ENCODE measurements at places on chromosomes 12 and 14.

DNA sequence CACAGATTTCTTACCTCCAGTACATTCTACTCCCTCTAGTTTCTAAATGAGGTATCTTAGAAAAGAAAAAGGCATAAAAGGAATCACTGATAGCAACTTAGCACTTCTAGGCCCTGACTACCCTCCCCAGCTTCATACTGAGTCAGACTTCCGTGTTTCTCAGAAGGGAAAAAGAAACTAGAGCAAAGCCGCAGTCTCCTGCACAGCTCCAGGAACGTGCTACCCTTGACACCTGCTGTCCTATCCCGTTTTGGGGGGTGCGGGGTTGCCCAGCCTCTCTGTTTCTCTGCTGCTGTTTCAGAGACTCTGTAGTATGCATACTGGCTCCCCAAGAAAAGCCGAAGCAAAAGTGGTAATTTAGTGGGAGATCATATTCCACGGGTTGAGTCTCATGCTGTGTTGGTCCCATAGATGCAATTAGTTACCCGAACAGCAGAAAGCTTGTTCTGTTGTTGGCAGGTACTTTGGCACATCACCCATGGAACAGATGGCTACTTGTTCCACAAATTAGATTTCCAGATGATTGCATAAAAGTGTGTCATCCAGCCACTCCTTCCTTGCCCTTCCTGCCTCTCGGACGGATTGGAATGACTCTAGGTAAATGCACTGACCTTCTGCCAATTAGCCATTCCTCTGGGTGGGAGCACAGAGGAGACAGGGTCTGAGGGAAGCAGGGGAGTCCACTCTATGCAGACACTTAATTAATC is 438.1 kb downstream of the FUT8 start:
- no peak for DNase-seq

GRCh38 chr14:98014851-98015615 is 1217.9 kb downstream of the VRK1 start:
- DNase-seq = no peak

- no peak for DNase-seq
These were observed 24.7 kb downstream of the TRAPPC6B start for GRCh38 chr14:39145266-39145966.

DNA sequence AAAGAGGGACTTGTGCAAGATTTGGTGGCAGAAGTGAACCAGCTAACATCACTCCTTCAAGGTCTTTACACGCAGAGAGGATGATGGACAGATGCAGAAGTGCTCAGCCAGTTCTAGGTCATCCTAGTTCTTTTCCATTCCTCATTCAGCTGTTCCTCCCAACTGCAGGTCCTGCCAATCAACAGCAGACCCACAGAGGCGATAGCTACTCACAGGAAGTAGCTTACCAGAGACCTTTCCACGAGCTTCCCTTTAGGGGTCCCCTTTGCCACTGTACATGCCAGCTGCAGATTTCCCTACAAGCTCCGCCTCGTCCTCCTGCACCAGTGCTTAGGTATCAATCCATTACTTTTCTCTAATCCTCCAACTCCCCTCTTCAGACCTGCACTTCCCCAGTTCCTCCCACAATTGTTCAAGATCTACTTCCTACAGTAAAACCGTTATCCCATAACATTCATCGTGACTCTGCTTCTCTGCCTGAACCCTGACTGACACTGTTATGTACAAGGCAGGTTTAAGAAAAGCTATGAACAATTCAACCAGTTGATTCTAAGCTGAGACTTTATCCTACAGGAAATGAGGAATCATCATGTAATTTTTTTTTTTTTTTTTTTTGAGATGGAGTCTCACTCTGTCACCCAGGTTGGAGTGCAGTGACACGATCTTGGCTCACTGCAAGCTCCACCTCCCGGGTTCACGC is 22.5 kb downstream of the RECQL start:
- DNase-seq = no peak

DNA sequence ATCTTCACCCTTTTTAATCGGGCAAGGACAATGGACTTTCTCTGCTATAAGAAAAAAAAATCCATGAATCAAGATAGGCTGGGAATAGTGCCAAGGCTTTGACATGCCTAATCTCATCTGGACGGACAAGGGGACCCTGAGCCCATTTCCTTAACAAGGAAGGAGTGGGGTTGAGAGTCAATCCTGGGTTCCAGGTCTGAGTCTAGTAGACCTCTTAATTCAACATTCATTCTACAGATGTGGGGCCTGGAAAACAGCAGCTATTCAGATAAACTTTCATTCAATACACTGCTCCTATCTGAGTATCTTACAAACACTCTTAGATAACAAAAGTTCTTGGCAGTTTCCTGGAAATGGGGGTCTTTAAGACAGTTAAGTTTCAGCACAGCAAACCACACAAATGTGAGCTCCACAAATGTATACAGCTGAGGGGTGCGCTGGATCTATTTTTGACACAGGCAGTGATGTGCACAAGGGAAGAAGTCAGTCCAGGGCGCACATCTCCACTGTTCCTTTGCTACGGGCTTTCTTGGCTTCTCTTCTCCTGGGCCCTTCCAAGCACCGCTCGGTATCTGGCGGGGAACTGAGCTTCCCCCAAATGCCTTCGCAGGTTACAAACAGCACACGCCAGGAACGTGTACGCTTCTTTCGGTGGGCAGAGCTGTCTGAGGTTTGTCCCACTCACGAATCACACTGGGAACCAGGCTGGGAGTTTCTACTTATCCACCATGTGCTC is 82.2 kb upstream of the GPR68 start:
- DNase-seq = no peak

DNA sequence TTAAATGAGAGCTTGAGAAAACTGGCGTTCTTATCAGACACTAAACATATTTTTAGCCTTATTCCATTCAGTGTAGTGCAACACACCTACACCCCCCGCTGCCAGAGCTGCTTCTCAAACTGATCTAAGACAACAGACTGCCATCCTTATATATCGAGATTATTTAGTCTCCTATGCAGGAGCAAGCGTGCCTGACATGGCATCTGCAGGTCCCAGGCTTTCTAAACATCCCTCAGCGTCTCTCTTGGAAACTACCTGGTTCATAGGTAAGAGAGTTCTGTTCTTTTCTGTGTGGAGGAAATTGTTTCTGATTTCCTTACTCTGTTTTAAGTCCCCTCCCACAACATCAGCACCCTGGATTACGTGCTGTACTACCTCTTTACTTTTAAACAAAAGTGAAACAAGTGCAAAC is 117.1 kb upstream of the PTPRB start:
- no peak for DNase-seq

DNA sequence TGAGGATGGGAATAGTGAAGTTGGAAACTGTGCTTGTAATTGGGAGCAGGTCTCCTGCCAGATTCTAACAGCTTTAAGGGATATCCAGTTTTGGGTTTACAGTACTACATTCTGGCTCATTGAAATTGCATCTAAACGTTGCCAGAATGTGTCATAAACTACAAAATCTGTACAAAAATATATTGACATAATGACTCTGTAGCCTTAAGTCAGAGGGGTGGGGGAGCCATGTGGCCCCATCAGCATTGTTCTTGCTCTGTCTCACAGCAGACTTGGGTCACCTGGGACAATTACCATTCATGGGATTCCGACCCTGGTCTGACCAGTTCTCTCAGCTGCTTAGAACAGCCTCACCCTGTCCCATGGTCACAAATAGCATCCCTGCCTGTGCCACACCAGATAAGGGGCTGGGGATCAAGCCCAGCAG is 43.3 kb upstream of the MED13L start:
- no peak for DNase-seq

- DNase-seq = no peak
These were observed 193.9 kb downstream of the FUT8 start for GRCh38 chr14:65606460-65606859.

GRCh38 chr12:115294453-115295133 is 610.6 kb upstream of the TBX3 start:
- no peak for DNase-seq

DNA sequence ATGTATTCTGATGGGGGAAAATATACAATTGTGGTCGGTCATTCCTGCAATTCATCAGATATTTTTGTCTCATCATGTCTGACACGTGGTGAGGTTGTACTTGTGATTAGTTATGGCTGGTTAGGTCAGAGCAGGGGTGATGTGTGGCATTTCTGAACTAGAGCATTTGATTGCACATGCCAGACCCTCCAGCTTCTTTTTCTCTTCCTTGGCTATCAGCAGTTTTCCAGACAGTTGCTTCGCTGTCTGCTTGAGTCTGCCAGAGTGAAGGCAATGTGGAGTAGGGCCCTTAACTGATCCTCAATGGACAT is 25.9 kb downstream of the TMEM117 start:
- no peak for DNase-seq

DNA sequence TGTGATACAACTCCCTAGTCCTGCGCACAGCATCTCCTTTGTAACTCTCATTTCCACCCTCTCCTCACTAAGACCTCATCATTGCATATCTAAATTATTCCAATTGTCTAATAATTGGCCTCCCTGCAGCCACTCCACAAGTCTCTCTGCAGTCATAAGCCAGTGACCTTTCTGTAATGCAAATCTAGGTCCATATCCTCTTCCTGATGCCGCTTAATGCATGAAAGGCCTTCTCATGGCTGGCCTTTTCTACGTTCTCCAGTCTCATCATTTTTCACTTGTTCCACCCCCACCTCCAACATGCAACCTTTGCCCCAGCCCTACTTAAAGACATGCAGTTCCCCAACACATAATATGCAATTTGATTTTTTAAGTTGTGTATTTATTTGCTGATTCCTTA is 96.0 kb downstream of the RPAP3 start:
- DNase-seq = no peak

GRCh38 chr12:13144266-13144828 is 40.9 kb upstream of the GSG1 start:
- no peak for DNase-seq

DNA sequence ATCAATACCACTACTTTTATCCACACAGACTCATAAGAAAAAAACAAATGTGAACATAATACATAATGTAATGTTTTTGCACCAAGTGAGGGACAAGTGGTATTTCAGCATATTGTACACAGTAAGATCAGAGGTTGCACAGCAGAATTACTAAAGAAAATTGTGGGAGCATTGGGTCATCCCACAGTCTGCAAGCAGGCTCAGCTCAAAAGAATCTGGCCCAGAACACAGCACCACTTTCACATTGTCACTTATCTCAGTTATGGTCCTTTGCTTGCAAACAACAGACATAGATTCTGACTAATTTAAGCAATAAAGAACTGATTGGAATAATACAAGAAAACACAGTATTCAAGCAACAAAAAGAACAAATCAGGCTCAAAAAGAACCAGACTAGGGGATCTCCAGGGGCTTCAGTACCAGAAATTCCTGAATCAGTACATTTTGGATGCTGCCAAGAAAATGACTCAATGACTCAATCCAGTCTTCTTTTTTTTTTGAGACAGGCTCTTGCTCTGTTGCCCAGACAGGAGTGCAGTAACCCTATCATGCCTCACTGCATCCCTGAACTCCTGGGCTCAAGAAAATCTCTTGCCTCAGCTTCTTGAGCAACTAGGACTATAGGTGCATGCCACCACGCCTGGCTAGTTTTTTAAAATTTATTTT is 42.9 kb upstream of the EEA1 start:
- no peak for DNase-seq

DNA sequence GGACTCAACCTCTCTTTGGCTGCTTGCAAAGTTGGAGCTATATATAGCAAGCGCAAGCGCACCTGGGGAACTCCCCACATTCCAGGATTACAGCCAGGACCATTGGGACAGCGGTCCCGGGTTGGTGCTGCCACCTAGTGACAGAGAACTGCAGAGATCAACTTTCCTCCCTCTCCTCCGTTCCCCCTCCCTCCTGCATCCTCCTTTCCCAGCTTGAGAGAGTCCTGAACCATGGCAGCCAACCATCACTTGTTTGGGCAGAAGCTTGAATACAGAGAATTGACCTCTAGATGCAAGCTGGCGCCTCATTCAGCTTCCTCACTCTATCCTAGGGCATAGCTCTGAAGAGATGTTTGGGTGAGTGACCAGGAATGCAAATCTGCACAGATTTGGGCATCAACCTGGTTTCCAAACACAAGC is 17.4 kb upstream of the FLVCR2 start:
- DNase-seq = peak; percentile 61

DNA sequence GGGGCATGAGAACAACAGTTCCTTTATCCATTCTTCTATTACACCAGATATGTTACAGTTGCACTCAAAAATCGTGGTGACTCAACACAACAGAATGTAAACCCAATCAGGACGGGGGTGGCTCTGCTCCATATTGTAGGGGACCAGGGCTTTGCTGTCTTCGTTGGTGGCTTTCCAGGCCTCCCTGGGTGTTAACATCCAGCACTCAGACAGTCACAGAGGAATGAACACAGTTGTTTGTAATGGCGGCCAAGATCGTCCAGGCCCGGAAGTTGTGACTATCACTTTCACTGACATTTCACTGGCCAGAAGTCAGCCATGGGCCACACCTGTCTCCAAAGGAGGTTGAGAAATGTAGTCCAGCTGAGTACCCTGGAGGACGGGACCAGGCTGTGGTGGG is 204.1 kb downstream of the CACNA1C start:
- no peak for DNase-seq

GRCh38 chr12:132066345-132066685 is 77.8 kb downstream of the DDX51 start:
- DNase-seq = no peak

DNA sequence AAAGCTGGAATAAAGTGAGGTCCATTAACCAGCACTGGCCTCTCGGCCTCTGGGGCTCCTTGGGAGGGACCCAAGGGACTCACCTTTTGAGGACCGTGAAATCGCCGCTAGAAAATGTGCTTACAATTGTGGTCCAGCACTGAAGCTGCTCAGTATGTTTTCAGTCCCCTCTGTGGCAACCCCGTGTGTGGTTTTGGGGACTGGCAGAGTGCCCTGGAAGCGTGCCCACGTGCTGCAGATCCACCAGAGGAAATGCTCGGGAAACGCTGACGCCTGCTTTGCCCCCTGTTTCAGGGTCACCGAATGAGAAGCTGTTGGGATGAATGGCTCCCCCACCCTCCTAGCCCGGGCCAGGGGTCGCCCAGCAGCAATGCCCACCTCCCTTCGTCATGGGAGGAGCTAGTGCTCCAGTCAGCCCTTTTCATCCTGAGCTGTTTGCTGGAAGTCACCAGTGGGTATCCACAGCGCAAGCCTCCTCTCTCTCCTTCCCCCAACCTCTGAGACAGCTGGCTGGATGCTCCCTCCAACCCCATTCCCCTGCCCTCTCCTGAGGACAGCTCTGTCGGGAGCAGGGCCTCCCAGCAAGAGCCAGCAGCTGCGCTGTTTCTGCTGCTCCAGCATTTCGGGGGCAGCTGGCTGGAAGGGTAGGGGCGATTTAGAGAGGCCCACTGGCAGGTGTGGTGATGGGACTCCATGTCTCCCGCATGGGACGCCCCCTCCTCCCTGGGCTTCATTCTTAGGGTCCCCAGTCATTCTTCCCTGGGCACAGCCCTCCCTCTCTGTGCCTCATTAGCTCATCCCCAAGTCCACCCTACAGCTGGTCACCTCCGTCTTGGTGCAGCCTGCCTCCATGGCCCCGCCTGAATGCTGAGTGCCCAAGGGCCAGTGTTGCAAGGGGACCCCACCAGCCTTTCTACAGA is 33.2 kb upstream of the PPP1R13B start:
- peak; percentile 50 for DNase-seq

GRCh38 chr12:104720339-104721038 is 237.6 kb downstream of the SLC41A2 start:
- no peak for DNase-seq

All from omental fat pad (tissue), 4 donors.